Ovary (tissue), 10 donors: ENCODE measurements at places on chromosomes 5 and 9. TPM values are rescaled to one million over a fixed set of nuclear protein-coding genes. Genes with fewer than 3 reads are reported as not detected.

- no peak overlapping the region for H3K4me3 ChIP-seq
- no peak overlapping the region for H3K27ac ChIP-seq
- no peaks in the 10 kb centered on the region for H3K36me3 ChIP-seq
- no peaks in the 10 kb centered on the region for H3K4me1 ChIP-seq
- no peaks in the 10 kb centered on the region for H3K27me3 ChIP-seq
These were observed 82.4 kb upstream of the MIER3 start for GRCh38 chr5:57034201-57034916.

Gene ZBTB5
- total RNA-seq, result 13.7 TPM

- DNase-seq, result no peak
- H3K27ac ChIP-seq, result no peak overlapping the region
- H3K4me1 ChIP-seq, result no peaks in the 10 kb centered on the region
- no peak overlapping the region for H3K4me3 ChIP-seq
- H3K27me3 ChIP-seq, result no peaks in the 10 kb centered on the region
These were observed 14.6 kb downstream of the TMEM171 start for GRCh38 chr5:73135021-73135420.

DNA sequence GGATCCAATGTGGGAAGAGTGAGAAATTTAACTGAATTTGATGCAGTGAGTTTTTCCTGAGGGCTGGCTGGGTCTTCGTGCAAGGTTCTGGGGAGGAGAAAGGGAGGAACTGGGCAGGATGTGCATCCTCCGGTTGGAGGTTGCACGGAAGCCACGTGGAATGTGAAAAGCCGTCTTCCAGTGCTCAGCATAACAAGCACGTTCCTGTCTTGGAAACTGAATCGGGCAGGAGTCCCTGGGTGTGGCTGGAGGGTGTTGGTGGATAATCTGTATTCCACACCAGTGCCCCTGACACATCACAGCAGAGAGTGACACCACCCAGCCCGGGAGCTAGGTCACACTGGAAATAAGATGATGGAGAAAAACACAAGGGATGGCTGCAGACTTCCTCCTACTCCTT is 154.3 kb downstream of the C5orf15 start:
- H3K36me3 ChIP-seq, result no peaks in the 10 kb centered on the region
- no peak for DNase-seq
- H3K27ac ChIP-seq, result no peak overlapping the region

- H3K4me3 ChIP-seq, result no peak overlapping the region
- no peak overlapping the region for H3K27ac ChIP-seq
- no peaks in the 10 kb centered on the region for H3K36me3 ChIP-seq
- DNase-seq, result no peak
These were observed 23.6 kb downstream of the TJP2 start for GRCh38 chr9:69197687-69198086.

GRCh38 chr5:1122511-1123294 is 10.8 kb upstream of the SLC12A7 start:
- no peaks in the 10 kb centered on the region for H3K27me3 ChIP-seq
- H3K27ac ChIP-seq, result no peak overlapping the region
- H3K4me3 ChIP-seq, result no peak overlapping the region
- H3K4me1 ChIP-seq, result peaks cover 9% of the 10 kb centered on the region

Gene CTXN3
- total RNA-seq, result not detected

GRCh38 chr5:168341178-168341577 is 49.7 kb downstream of the WWC1 start:
- H3K27me3 ChIP-seq, result no peaks in the 10 kb centered on the region
- H3K4me1 ChIP-seq, result no peaks in the 10 kb centered on the region
- no peaks in the 10 kb centered on the region for H3K36me3 ChIP-seq
- H3K27ac ChIP-seq, result no peak overlapping the region
- no peak overlapping the region for H3K4me3 ChIP-seq

DNA sequence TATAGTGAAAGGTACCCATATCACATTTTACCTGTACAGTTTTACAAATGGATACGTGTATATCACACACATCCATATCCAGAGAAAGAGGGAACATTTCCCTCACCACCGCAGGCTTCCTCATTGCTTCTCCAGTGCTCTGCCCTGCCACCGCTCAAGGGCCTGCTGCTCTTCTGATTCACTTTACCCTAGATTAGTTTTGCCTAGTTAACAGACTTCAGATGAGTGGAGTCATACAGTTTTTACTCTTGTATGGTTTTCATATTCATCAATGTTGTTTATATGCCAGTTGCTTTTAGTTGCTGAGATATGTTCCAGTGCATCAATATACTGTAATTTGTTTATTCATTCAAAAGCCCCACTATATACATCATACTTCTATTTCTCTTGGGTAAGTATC is 53.9 kb upstream of the POMT1 start:
- no peaks in the 10 kb centered on the region for H3K36me3 ChIP-seq
- H3K27me3 ChIP-seq, result no peaks in the 10 kb centered on the region
- no peak overlapping the region for H3K4me3 ChIP-seq

DNA sequence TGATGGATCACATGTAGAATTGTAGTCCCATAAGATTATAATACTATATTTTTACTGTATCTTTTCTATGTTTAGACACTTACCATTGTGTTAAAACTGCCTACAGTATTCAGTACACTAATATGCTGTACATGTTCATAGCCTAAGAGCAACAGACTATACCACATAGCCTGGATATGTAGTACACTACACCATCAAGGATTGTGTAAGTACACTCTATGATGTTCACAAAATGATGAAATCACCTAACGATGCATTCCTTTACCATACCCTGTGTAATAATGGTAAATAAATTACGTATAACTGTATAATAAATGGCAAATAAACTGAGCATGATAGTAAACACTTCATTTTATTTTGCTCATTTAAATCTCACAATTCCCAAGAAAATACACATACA is 60.3 kb downstream of the RICTOR start:
- no peaks in the 10 kb centered on the region for H3K36me3 ChIP-seq
- no peaks in the 10 kb centered on the region for H3K27me3 ChIP-seq
- no peak overlapping the region for H3K27ac ChIP-seq
- no peak overlapping the region for H3K4me3 ChIP-seq
- no peak for DNase-seq

Gene STK32A
- total RNA-seq, result 5.5 TPM

- H3K4me3 ChIP-seq, result no peak overlapping the region
- H3K36me3 ChIP-seq, result no peaks in the 10 kb centered on the region
- H3K27ac ChIP-seq, result no peak overlapping the region
- no peak for DNase-seq
These were observed 54.9 kb upstream of the ADAMTS19 start for GRCh38 chr5:129405222-129405621.

GRCh38 chr9:130616451-130616850 is 37.1 kb downstream of the FUBP3 start:
- H3K4me3 ChIP-seq, result no peak overlapping the region
- no peaks in the 10 kb centered on the region for H3K36me3 ChIP-seq
- H3K4me1 ChIP-seq, result no peaks in the 10 kb centered on the region
- no peaks in the 10 kb centered on the region for H3K27me3 ChIP-seq
- no peak for DNase-seq

DNA sequence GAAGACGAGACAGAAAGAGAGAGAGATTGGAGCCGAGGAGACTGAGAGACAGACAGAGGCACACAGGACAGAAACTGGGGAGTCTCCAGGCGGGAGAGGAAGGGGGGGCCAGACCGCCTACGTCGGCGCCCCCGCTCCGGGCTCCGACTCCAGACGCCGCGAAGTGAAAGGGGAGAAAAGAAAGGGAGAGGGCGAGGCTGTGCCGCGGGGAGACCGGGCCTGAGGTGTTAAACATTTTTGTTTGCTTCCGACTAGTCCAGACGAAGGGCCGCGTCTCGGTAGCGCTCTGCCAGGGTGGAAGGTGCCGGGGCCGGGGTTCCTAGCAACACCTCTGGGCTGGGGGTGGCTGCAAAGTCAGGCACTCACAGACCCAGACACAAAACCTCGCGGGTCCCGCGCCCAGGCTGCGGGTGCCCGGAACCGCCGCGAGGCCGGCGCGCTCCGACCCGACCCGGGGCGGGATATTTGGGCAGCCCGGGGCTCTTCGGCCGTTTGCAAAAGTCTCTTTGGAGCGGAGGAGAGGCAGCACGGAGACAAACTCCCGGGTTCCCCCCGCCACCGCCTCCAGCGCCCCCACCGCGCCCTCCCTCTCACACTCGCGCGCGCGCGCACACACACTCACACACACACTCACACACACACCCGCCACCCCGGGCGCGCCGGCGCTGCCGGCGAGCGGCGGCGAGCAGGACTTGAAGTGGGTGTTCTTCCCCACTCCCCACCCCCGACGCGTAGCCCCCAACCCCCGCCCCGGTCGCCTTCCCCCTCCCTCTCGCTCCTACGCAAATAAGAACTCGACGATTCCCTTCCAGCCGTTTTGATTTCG is 626 bp upstream of the FST start:
- peak overlapping the region; percentile 8 for H3K27ac ChIP-seq
- no peaks in the 10 kb centered on the region for H3K27me3 ChIP-seq
- DNase-seq, result peak; percentile 58

DNA sequence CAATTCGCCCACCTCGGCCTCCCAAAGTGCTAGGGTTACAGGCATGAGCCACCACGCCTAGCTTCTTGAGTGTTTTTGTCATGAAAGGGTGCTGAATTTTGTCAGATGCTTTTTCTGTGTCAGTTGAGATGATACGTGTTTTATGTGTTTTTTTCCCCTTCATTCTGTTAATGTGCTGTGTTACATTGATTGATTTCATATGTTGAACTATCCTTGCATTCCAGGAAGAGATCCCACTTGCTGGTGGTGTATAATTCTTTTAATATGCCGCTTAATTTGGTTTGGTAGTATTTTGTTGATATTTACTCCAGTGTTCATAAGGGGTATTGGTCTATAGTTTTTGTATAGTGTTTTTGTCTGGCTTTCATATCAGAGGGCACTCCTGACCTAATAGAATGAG is 13.6 kb downstream of the ZBTB43 start:
- H3K4me3 ChIP-seq, result no peak overlapping the region
- H3K4me1 ChIP-seq, result peaks cover 3% of the 10 kb centered on the region
- no peak overlapping the region for H3K27ac ChIP-seq
- H3K27me3 ChIP-seq, result no peaks in the 10 kb centered on the region
- DNase-seq, result no peak

DNA sequence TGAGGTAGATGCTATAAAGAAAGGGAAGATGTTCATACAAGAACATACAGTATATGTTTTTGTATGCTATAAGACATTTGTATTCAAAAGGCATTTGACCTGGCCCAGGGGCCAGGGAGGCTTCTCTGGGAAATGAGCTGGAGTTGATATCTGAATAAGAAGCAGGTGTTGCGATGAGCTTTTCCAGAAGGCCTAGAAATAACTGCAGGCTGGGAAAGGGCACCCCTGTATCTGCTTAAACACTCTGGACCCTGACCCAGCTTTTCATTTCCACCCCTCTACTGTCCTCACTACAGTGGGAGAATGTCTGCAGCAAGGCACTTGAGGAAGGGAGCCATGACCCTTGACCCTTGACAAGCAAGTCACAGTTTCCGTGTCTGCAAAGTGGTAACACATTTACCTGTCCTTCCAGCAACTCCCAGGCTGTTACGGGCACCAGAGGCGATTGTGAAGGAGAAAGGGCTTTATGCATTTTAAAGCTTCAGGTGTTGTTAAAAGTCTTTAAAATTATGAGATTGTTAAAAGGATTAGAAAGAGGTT is 88.2 kb upstream of the PANK3 start:
- H3K27me3 ChIP-seq, result no peaks in the 10 kb centered on the region
- no peaks in the 10 kb centered on the region for H3K4me1 ChIP-seq
- no peak for DNase-seq
- H3K27ac ChIP-seq, result no peak overlapping the region
- H3K4me3 ChIP-seq, result no peak overlapping the region

- DNase-seq, result no peak
- no peaks in the 10 kb centered on the region for H3K27me3 ChIP-seq
- no peak overlapping the region for H3K4me3 ChIP-seq
- no peaks in the 10 kb centered on the region for H3K36me3 ChIP-seq
These were observed 4.0 kb downstream of the BRD9 start for GRCh38 chr5:888638-889035.

- no peak overlapping the region for H3K4me3 ChIP-seq
- DNase-seq, result no peak
- H3K36me3 ChIP-seq, result no peaks in the 10 kb centered on the region
These were observed 104.6 kb downstream of the PCSK5 start for GRCh38 chr9:75995066-75995465.
